ENCODE measurements at places on chromosomes 7 and 10.

GRCh38 chr10:51001587-51001986 is 72.7 kb upstream of the PRKG1 start:
- peak; percentile 1 for DNase-seq

GRCh38 chr10:47449979-47450378 is 33.9 kb downstream of the ANXA8 start:
- DNase-seq = no peak

- DNase-seq = no peak
Measured at GRCh38 chr7:116093516-116094301, 63.1 kb upstream of the TFEC start.

GRCh38 chr10:93225938-93226337 is 152.2 kb downstream of the CYP26A1 start:
- no peak for DNase-seq

- DNase-seq = no peak
Measured at GRCh38 chr7:120617275-120617674, 240.7 kb downstream of the TSPAN12 start.

DNA sequence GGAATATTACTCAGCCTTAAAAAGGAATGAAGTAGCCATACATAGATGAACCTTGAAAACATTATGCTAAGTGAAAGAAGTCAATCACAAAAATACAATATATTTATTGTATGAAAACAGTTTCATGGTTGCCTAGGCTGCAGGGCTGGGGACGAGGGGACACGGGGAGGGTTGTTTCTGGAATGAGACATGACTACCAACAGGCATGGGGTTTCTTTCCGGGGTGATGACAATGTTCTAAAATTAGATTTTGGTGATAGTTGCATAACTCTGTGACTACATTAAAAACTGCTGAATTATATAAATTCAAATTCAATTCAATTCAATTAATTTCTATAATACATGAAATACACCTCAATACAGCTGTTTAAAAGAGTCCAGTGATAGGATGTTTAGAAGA is 88.0 kb downstream of the ARHGAP22 start:
- no peak for DNase-seq

- no peak for DNase-seq
Measured at GRCh38 chr10:44387853-44388251, 3.0 kb upstream of the CXCL12 start.

DNA sequence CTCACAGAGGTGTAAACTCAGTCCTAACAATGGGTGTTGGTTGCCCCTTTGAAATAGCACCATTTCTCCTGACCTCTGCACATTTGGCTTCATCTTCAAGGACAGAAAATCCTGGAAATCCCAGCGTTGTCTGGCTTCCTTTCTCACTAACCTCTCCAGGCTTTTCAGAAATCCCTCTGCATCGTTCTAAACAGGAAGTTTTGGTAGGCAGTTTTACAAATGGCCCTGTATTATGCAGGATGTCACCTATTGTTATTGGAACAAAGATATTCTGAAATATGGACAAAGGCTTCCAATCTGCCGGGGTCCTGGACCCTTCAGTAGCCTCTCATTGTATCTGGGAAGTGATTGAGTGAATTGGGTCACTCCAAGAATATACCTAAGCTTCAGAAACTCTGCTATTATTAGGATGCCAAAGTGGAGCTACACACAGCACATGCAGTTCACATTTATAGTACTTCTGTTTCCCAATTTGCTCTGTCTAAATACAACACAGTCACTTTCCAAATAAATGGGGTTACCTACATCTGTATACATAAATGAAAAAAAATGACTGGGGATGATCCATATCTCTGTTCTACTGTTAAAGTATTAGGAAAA is 134.8 kb upstream of the KLF6 start:
- DNase-seq = no peak

- DNase-seq = no peak
Measured at GRCh38 chr10:93222876-93223275, 149.2 kb downstream of the CYP26A1 start.

GRCh38 chr7:56290548-56290947 is 174.3 kb upstream of the NUPR2 start:
- DNase-seq = no peak

DNA sequence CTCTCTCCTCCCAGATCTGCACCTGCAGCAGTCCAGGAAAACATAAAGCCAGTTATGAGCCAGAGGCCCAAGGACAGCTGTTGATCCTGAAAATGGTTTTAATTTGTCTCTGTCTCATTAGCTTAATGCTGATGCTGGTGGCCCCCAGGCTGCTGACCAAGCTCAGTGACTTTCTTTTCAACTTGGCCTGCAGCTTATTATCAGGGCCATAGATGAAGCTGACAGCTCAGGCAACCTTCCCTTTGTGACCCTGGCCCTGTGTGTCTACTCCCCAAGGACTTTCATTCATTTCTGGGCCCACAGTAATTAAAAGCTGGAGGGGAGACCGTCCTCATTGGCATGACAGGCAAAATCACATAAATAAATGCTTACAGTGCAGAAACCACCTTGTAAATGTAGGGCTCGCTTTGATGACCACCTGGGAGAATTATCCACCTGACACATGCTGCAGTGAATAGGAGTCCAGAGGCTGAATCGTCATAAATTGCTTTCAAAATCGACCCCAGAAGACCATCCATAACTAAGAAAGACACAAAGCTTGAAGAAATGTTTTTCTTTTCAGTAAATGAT is 138.5 kb downstream of the NPY start:
- no peak for DNase-seq

- DNase-seq = no peak
Measured at GRCh38 chr7:25947669-25948516, 204.1 kb upstream of the NFE2L3 start.

- DNase-seq = no peak
Measured at GRCh38 chr7:70393956-70394355, 738.0 kb upstream of the GALNT17 start.

GRCh38 chr7:41448104-41448503 is 254.8 kb downstream of the INHBA start:
- no peak for DNase-seq

DNA sequence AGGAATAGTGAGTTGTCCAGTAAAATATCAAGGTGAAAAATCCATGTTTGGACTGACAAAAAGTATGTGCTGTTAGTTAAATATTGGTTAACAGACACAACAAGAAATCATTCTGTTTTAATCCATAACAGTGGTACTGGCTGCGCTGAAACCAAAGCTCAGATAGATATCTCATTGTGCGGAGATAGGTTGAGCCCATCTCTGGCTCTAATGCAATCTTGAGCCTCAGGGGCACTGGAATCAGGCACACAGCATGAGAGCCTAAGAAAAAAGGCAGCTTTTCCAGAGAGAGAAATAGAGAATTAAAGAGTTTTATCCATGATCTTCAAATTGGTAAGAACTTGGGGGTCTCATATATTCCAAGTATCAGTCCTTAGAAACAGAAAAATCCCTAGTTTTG is 373.7 kb downstream of the HPSE2 start:
- no peak for DNase-seq

- no peak for DNase-seq
Measured at GRCh38 chr10:69624245-69624786, 5.7 kb upstream of the FAM241B start.

GRCh38 chr10:130427216-130427722 is 291.1 kb downstream of the GLRX3 start:
- no peak for DNase-seq

- DNase-seq = no peak
Measured at GRCh38 chr10:13016426-13016825, 14.9 kb upstream of the CCDC3 start.

GRCh38 chr7:102471791-102472125 is 7.0 kb downstream of the POLR2J start:
- no peak for DNase-seq
